Glutamatergic neuron (in vitro differentiated cells): ENCODE measurements at places on chromosomes 5 and 9. TPM values are rescaled to one million over a fixed set of nuclear protein-coding genes. Genes with fewer than 3 reads are reported as not detected.
A peak's percentile ranks its signal among the peaks of the same experiment; 100 is the strongest.

The GARNL3 gene
- 14.7 TPM for total RNA-seq

The NR4A3 gene
- 4.1 TPM for total RNA-seq

The AGXT2 gene
- not detected for total RNA-seq

The ECSCR gene
- total RNA-seq: not detected

The ARL14EPL gene
- not detected for total RNA-seq

The GNG10 gene
- total RNA-seq: 17.1 TPM

The OGN gene
- not detected for total RNA-seq

The CRB2 gene
- 6.8 TPM for total RNA-seq

The HAPLN1 gene
- total RNA-seq: 2.9 TPM

The BHMT gene
- total RNA-seq: 20.4 TPM

The SMARCA2 gene
- 14.5 TPM for total RNA-seq

- H3K27me3 ChIP-seq: peaks cover 2% of the 10 kb centered on the region
- H3K27ac ChIP-seq: no peak overlapping the region
- DNase-seq: no peak
- H3K36me3 ChIP-seq: no peaks in the 10 kb centered on the region
- H3K4me1 ChIP-seq: no peaks in the 10 kb centered on the region
Observed at GRCh38 chr9:114916481-114916880, 13.9 kb downstream of the TNFSF8 start.

DNA sequence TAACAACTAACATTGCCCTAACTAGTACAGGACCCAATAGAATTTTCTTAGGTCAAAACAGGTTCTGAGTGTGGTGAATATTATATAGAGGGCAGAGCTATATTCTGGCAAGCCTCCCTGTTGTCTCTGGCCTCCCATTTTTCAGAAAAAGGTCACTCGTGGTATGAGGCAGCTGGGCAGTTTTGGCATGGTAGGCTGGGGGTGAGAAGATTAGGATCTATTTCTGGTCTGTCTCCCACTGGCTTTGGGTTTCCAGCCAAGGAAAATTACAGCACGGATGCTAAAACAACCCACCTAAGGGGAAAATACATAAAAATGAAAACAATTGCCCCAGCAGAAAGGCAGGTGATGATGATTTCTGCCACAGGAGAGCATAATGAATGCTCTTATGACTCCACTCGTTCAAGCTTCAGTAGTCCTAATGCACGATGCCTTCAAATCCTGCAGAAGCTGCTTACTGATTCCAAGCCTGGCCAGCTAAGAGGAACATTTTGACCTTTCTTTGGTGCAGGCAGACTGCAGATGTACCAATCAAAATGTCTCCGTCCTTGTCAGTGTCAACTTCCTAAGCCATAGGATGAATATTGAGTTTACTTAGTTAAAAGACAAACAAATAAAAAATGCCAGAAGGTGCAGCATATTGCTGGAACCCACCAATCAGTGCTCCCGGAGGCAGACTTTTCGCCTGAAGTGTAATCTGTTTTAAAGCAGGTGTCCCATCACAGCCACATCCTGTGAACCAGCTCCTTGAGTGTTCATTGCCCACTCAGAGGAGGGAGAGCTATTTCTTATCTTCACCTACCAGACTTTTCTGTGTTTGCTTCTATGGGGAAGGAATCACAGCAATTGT, 435.4 kb downstream of the ZSWIM6 start:
- H3K4me3 ChIP-seq: no peak overlapping the region
- peaks cover 6% of the 10 kb centered on the region for H3K27me3 ChIP-seq
- H3K27ac ChIP-seq: no peak overlapping the region
- no peak for DNase-seq
- no peaks in the 10 kb centered on the region for H3K36me3 ChIP-seq
- H3K4me1 ChIP-seq: no peaks in the 10 kb centered on the region

- no peaks in the 10 kb centered on the region for H3K36me3 ChIP-seq
- peak overlapping the region; percentile 94 for H3K4me3 ChIP-seq
- peak overlapping the region; percentile 18 for H3K27ac ChIP-seq
- DNase-seq: no peak
- peaks cover 11% of the 10 kb centered on the region for H3K4me1 ChIP-seq
Observed at GRCh38 chr9:113219969-113220368, 1.1 kb downstream of the FKBP15 start.

DNA sequence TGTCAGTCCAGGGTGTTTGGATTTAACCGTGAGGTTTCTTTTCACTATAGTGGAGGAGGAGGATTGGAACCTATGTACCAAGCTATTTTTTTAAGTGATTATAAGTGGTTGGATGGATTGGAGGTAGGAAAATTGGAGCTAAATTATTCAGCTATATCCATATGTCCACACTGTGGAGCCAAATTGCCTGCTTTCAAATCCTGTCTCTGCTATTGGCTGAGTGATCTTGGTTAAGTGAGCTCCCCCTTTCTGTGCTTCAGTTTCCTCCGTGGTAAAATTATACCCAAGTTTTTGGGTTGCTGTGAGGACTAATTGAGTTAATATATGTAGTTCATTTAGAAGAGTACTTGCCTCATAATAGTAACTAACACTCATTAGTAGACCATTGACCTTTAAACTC, 2.5 kb downstream of the CENPP start:
- peaks cover 5% of the 10 kb centered on the region for H3K4me1 ChIP-seq
- H3K36me3 ChIP-seq: no peaks in the 10 kb centered on the region
- H3K27ac ChIP-seq: no peak overlapping the region
- H3K27me3 ChIP-seq: peaks cover 7% of the 10 kb centered on the region
- DNase-seq: no peak
- no peak overlapping the region for H3K4me3 ChIP-seq

DNA sequence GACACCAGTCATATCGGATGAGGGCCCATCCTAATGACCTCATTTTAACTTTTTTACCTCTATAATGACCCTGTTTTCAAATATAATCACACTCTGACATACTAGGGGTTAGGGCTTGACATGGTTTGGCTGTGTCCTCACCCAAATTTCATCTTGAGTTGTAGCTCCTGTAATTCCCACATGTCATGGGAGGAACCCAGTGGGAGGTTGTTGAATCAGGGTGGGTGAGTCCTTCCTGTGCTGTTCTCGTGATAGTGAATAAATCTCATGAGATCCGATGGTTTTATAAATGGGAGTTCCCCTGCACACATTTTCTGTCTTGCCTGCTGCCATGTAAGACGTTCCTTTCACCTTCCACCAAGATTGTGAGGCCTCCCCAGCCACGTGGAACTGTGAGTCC, 71.8 kb downstream of the THBS4 start:
- H3K4me3 ChIP-seq: no peak overlapping the region
- no peak for DNase-seq
- H3K27me3 ChIP-seq: peaks cover 6% of the 10 kb centered on the region
- no peaks in the 10 kb centered on the region for H3K36me3 ChIP-seq
- H3K27ac ChIP-seq: no peak overlapping the region

- no peak overlapping the region for H3K4me3 ChIP-seq
- H3K36me3 ChIP-seq: no peaks in the 10 kb centered on the region
- H3K27ac ChIP-seq: no peak overlapping the region
- no peaks in the 10 kb centered on the region for H3K4me1 ChIP-seq
Observed at GRCh38 chr5:171684169-171684568, 101.4 kb upstream of the SMIM23 start.

DNA sequence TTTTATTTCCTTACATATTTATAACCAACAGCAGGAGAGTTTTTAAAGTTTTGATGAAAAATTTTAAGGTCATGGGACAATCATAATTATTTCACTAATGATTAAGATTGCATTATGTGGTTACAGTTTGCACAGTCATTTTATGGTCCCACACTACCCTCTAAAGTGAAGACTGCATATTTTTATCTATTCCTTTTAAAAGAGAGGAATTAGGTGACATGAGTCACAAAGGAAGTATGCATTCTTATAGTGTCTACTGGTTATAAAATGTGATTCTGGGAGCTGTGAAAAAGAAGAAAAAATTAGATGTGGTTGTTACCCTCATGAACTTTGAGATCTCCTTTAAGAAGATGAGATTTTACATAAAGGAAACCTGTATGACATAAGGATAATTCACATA, 87.9 kb upstream of the GRIA1 start:
- H3K27me3 ChIP-seq: no peaks in the 10 kb centered on the region
- H3K36me3 ChIP-seq: no peaks in the 10 kb centered on the region
- DNase-seq: no peak
- no peak overlapping the region for H3K4me3 ChIP-seq
- H3K27ac ChIP-seq: no peak overlapping the region

GRCh38 chr5:77630114-77630680, 8.3 kb downstream of the OTP start:
- H3K36me3 ChIP-seq: no peaks in the 10 kb centered on the region
- H3K27me3 ChIP-seq: peaks cover 29% of the 10 kb centered on the region

- peaks cover 8% of the 10 kb centered on the region for H3K27me3 ChIP-seq
- H3K4me1 ChIP-seq: no peaks in the 10 kb centered on the region
- no peak overlapping the region for H3K27ac ChIP-seq
- H3K36me3 ChIP-seq: peaks cover 6% of the 10 kb centered on the region
Observed at GRCh38 chr5:132758451-132758850, 11.2 kb downstream of the CCNI2 start.

DNA sequence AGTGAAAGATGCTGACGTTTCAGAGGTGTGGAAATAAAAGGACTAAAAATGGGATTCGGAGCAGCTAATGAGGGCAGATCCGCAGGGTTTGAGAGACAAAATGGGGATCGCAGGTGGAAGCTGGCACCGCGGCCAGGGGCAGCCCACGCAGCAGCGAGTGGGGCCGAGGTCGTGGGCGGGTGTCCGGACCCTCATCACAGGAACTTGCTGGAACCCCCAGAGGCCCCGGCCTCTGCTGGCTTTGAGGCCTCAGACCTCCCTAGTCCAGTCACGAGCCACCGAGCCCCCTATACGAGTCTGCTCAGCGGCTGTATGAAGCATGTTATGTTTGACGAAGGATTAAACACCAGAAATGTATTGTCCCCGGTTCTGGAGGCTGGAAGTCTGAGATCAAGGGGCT, 45.8 kb upstream of the FCN1 start:
- DNase-seq: no peak
- H3K27me3 ChIP-seq: peaks cover 6% of the 10 kb centered on the region
- H3K4me3 ChIP-seq: no peak overlapping the region
- H3K36me3 ChIP-seq: peaks cover 5% of the 10 kb centered on the region

- H3K36me3 ChIP-seq: peaks cover 8% of the 10 kb centered on the region
- H3K4me3 ChIP-seq: no peak overlapping the region
- no peaks in the 10 kb centered on the region for H3K27me3 ChIP-seq
- no peak for DNase-seq
Observed at GRCh38 chr9:27404661-27405060, 107.7 kb upstream of the EQTN start.

DNA sequence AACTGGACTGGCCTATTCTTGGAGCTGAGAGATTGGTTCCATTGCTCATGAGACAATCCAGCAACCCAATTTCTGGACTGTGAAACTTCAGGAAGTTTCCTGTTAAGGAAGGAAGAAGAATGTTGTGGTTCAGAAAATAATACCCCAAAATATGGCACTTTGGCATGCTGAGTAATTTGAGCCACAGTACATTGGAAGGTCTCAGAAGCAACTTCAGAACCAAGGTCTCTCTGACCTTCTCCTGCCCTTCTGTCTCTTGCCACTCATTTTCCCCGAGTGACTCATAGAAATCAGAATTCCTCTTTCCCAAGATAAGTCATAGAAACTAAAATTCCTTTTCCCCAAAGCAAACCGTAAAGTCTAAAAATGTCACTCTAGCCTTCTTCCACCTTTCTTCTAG, 1366.1 kb downstream of the PTPRD start:
- no peak overlapping the region for H3K4me3 ChIP-seq
- peaks cover 2% of the 10 kb centered on the region for H3K27me3 ChIP-seq
- H3K36me3 ChIP-seq: no peaks in the 10 kb centered on the region
- no peak for DNase-seq

- H3K27me3 ChIP-seq: no peaks in the 10 kb centered on the region
- no peak overlapping the region for H3K27ac ChIP-seq
- no peak for DNase-seq
- no peak overlapping the region for H3K4me3 ChIP-seq
- H3K4me1 ChIP-seq: no peaks in the 10 kb centered on the region
Observed at GRCh38 chr5:80591352-80591751, 21.3 kb upstream of the ANKRD34B start.

DNA sequence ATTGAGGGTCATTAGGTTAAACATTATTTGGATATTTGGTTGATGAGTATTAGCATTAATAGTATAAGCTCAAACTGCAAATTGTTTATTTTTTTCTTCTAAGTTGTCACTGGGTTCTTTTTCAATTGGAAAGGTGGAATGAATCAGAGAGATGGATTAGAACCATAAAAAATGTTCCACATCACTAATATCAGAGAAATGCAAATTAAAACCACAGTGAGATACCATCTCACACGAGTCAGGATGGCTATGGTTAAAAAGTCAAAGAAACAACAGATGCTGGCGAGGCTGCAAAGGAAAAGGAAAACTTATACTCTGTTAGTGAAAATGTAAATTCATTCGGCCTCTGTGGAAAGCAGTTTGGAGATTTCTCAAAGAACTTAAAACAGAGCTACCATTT, 122.8 kb downstream of the CCDC192 start:
- peaks cover 4% of the 10 kb centered on the region for H3K36me3 ChIP-seq
- no peak overlapping the region for H3K27ac ChIP-seq
- no peak overlapping the region for H3K4me3 ChIP-seq
- DNase-seq: no peak

DNA sequence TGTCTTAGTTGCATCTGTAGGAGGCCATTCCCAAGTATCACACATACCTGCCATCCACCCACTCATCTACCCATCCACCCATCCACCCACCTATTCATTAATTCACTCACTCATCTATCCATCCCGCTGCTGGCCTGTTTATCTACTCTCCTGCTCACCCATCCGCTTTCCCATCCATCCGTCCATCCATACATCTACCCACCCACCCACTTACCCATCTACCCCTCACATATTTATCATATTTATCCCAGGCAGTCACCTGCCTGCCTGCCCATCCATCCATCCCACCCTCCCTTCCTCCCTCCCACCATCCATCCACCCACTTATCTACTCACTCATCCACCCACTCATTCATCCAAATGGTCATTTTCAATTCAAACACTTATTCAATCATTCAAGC, 143.9 kb upstream of the PANK3 start:
- peaks cover 11% of the 10 kb centered on the region for H3K36me3 ChIP-seq
- no peak for DNase-seq
- H3K4me1 ChIP-seq: peaks cover 4% of the 10 kb centered on the region
- H3K27ac ChIP-seq: no peak overlapping the region
- no peaks in the 10 kb centered on the region for H3K27me3 ChIP-seq
- no peak overlapping the region for H3K4me3 ChIP-seq

GRCh38 chr9:95060234-95060633, 257.3 kb downstream of the FANCC start:
- H3K36me3 ChIP-seq: no peaks in the 10 kb centered on the region
- no peak overlapping the region for H3K4me3 ChIP-seq
- H3K4me1 ChIP-seq: peaks cover 31% of the 10 kb centered on the region
- no peaks in the 10 kb centered on the region for H3K27me3 ChIP-seq
- no peak overlapping the region for H3K27ac ChIP-seq
